ENCODE measurements at places on chromosomes 3 and 15.

GRCh38 chr15:100899601-100900000 is 19.6 kb upstream of the LRRK1 start:
- DNase-seq: no peak

DNA sequence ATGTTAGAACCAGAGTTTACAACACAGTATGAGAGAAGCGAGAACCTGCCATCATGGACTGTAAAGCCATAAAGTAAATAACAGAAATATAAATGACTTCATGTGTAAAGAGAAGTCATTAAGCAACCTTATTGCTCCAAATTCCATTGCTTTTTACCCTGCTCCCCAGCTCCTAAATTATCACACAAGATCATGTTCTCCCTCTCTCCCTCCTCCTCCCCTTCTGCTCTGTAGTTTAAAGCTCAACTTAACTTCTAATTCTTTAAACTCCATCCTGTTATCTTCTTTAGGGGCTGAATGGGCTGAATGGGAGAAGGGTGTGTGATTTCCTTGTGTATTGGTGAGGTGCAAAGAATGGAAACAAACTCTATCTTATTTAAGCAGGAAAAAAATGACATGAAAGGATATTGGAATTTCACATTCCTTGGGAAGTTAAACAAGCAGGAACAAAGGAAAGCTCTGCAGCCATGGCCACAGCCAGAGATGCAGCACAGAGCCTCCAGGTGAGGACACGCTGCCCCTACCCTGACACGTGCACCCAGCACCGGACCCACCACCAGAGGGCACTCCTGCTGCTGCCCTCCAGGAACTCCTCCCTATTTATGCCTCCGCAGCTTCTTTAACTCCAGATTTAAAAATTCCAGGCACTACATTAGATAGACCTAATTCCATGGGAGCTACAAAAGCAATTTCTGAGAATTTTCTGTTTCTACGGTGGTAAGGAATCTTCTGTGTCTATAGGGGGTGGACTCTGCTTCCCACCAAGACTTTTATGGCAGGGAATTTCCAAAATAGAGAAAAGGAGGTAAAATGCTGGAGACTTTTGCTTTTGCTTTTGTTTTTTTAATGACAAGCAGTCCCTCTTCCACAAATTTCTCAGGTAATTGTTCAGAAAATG is 76.9 kb upstream of the ABI3BP start:
- DNase-seq: peak; percentile 17

GRCh38 chr3:183008800-183009199 is 28.5 kb upstream of the DCUN1D1 start:
- DNase-seq: no peak

GRCh38 chr15:89104172-89104564 is 15.9 kb downstream of the ABHD2 start:
- no peak for DNase-seq

- no peak for DNase-seq
These were observed 228.2 kb downstream of the TCF12 start for GRCh38 chr15:57146506-57147201.

All from GM12892 (cell line).